ENCODE measurements at places on chromosomes 3 and 15. TPM values are rescaled to one million over a fixed set of nuclear protein-coding genes. Genes with fewer than 3 reads are reported as not detected.

Gene MUC4
- 1.3 TPM for total RNA-seq

- no peak overlapping the region for H3K4me3 ChIP-seq
- peaks cover 46% of the 10 kb centered on the region for H3K4me1 ChIP-seq
- no peaks in the 10 kb centered on the region for H3K27me3 ChIP-seq
- H3K27ac ChIP-seq, result no peak overlapping the region
- DNase-seq, result no peak
- no peaks in the 10 kb centered on the region for H3K36me3 ChIP-seq
Measured at GRCh38 chr3:61733876-61734275, 172.5 kb downstream of the PTPRG start.

DNA sequence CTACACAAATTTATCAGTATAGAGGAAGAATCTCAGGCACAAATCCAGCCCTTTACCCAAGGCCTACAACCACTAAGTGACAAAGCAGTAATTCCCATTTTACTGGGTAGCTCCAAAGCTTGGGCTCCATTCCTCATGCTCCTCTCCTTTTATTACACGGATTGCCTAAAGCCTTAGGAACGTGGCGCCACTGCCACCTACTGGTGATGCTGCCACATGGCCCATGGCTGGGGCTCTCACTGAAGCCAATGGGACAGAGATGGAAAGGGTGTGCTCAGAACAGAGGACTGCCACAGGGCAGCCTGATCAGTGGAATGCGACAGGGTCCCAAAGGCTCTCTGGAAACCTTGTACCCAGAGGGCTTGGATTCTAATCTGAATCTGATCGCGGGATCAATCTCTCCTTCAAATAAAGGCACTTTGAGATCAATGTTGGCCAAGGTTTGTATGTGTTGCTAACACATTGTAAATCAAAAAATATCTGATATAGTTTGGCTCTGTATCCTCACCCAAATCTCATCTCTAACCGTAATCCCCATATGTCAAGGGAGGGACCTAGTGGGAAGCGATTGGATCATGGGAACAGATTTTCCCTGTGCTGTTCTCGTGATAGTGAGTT, 33.5 kb upstream of the LYZL4 start:
- peaks cover 31% of the 10 kb centered on the region for H3K4me1 ChIP-seq
- H3K27me3 ChIP-seq, result no peaks in the 10 kb centered on the region
- no peak overlapping the region for H3K27ac ChIP-seq
- peak; percentile 94 for DNase-seq

DNA sequence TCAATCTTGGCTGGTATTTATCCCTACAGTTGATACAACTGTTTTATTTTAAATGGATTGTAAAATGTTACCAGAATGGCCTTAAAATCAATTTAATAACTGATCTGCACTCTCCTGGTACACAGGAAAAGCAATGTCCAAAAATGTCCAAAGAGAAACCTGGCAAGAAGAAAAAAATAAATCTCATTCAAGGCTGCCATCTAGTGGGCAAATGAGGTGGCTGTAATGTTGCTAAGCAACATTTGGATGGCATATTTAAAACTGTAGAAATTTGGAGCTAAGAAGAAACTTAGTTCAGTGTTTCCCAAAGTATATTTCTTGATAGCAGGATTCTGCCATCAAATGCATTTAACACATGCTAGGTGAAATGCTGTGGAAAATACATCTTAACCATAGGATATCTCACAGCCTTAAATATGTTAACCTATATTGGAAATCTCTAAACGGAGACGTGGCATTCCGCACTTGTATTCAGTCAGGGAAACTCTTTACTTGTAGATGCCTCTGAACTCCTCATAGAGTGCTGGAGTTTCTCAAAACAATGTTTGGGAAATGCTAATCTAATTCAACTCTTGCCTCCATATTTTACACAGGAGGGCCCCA, 216.8 kb downstream of the ERC2 start:
- H3K27ac ChIP-seq, result no peak overlapping the region
- no peaks in the 10 kb centered on the region for H3K36me3 ChIP-seq
- H3K4me1 ChIP-seq, result peaks cover 27% of the 10 kb centered on the region
- peak; percentile 70 for DNase-seq

DNA sequence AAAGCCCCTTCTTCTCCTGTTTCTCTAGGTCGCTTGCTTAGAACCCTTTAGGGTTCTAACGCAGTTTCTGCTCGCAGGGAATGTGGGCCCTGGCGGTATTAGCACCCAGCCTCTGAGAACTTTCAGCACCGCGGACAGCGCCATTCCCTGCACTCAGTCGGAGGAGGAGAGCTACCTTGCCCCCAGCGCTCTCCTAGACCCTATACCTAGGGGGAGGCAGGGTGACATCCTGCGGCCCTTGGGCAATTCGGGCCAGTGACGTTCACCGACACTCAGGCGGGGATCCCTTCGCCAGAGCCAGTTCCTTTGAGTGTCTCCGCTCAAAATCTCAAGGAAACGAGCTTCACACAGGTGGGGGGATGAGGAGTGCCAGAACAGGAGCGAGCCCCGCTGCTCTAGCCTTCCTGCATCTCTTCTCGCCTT, 1.3 kb downstream of the SLC7A14 start:
- no peak overlapping the region for H3K27ac ChIP-seq
- H3K27me3 ChIP-seq, result peaks cover 57% of the 10 kb centered on the region
- DNase-seq, result peak; percentile 97
- no peaks in the 10 kb centered on the region for H3K36me3 ChIP-seq

DNA sequence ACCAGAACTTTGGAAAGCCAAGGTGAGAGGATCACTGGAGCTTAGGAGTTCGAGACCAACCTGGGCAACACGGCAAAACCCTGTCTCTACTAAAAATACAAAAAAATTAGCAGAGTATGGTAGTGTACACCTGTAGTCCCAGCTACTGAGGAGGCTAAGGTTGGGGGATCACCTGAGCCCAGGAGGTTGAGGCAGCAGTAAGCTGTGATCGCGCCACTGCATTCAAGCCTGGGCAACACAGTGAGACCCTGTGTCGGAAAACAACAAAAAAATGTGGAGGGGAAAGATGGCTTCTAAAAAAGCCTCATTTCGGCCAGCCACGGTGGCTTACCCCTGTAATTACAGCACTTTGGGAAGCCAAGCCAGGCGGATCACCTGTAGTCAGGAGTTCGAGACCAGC, 54.5 kb downstream of the SETD2 start:
- no peaks in the 10 kb centered on the region for H3K36me3 ChIP-seq
- H3K27ac ChIP-seq, result peak overlapping the region; percentile 79
- H3K27me3 ChIP-seq, result no peaks in the 10 kb centered on the region
- H3K4me1 ChIP-seq, result peaks cover 14% of the 10 kb centered on the region
- H3K4me3 ChIP-seq, result no peak overlapping the region

DNA sequence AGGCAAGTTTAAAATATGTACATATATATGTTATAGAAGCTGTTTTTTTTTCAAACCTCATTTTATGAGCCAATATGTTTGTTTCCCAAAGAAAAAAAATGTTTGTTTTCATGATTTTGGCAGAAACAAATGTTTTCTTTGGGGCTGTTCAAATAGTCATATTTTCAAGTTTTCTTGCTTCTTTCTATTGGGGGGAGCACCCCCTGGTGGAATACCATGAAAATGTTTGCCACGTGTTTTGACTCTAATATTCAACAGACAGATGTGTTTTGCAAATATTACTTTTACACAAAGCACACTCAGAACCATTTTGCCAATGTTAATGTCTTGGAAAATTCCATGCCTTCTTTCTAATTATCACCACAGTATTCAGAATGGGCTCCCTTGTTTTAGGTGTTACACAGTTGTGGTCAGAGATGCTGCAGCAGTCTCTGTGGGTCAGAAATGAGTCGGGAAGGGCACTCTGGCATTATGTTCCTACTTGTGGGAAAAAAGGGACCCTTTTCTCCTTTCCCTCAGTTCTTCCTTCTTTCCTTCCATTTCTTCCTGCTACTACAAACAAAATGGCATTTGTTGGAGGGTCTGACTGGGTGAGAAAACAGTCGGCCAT, 817.0 kb downstream of the TUSC7 start:
- no peaks in the 10 kb centered on the region for H3K4me1 ChIP-seq
- H3K4me3 ChIP-seq, result no peak overlapping the region
- no peaks in the 10 kb centered on the region for H3K36me3 ChIP-seq
- H3K27me3 ChIP-seq, result no peaks in the 10 kb centered on the region
- DNase-seq, result peak; percentile 47

Data from GM23338 (cell line).